ENCODE measurements at places on chromosomes 12 and 14. TPM values are rescaled to one million over a fixed set of nuclear protein-coding genes. Genes with fewer than 3 reads are reported as not detected.
A peak's percentile ranks its signal among the peaks of the same experiment; 100 is the strongest.

Gene BCL2L14
- not detected for total RNA-seq

Gene ANO4
- 0.33 TPM for total RNA-seq

GRCh38 chr12:6201213-6201608 is 1.0 kb downstream of the CD9 start:
- DNase-seq = no peak

DNA sequence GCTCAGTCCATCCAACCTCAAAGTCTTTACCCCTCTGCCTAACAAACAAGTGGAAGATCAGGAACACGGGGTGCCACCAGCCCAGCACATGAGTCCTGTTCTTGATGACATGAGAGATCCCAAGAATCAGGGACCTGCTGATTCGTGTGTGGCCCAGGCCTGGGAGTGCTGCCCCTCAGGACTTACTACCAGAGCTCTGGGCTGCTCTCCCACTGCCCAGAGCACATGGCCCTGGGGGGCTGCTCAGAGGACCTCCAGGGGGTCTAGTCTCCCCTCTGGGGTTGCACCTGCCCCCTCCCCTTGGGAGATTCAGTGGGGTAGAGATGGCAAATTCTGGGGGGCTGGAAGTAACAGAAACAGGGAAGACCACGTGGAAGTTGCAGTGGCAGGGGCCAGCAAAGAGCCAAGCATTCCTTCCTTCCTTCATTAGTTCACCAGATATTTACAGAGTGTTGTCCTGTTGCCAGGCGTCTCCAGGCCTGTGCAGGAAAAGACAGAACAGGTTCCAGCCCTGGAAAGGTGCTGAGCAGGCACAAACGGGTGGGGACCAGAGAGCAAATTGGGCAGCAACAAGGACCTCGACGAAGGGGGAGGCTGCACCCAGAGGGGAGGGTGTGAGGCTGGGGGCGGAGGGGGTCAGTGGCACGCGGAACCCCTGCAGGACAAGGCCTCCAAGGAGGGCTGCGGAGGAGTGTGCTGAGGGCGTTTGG is 45.1 kb upstream of the MEG3 start:
- DNase-seq = peak; percentile 52

DNA sequence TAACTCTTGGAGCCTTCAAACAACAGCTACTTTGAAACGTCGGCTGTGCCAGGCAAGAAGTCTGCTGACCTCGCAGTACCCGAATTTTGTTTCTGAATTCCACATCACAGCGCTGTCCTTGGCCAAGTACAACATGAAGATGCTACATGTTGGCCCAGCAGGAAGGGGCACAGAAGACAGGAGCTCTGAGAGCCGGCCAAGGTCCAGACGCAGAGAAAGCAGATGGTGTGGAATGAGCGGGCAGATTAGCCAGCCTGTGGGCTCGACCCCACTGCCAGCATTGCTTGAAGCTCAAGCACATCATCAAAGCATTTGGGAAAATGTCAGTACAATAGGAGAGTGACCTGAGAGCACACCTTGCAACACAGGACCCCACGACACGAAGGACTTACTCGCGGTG is 64.5 kb downstream of the FZD10 start:
- DNase-seq = no peak

Gene CBLN3
- total RNA-seq = 3.5 TPM

DNA sequence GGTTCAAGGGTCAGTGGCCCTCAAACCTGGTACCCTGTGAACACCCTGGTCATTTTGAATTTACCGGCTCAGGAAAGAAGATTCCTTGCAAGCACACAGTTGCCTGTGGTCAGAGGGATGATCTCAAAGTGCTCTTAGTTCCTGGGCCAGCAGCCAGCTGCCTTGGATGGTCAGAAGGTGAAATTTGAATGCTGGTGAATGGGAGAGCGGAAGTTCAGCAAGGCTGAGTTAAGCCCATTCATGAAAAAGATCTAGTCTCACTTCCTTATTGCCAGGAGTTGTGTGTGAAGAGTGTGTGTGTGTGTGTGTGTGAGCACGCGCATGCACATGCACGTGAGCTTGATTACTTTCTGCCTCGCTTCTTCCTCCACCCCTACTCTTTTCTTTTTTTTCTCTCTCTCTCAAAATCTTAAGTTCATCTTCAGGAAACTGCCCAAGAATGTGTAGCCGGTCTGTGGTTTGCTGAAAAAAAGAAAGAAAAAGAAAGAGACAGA is 155.5 kb upstream of the CCND2 start:
- DNase-seq = peak; percentile 81

Gene TDG
- total RNA-seq = 17.6 TPM

DNA sequence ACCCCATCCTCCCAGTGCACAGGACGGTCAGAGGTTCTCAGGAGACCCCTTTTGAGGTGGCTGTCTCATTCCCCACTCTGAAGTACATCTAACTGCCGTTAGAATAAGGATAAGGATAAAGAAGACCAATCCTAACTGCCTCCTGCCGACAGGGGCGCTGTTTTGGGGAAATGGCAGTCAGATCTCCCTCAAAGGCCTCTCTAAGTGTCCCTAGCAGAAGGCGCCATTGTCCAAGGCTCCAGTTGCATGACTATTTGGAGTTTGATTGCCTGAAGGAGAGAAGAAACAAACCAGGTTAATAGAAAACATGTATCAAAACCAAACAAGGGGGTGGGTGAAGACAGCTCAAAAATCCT is 29.1 kb upstream of the KLRB1 start:
- DNase-seq = no peak

- DNase-seq = no peak
These were observed 36.6 kb downstream of the TC2N start for GRCh38 chr14:91830777-91831176.

DNA sequence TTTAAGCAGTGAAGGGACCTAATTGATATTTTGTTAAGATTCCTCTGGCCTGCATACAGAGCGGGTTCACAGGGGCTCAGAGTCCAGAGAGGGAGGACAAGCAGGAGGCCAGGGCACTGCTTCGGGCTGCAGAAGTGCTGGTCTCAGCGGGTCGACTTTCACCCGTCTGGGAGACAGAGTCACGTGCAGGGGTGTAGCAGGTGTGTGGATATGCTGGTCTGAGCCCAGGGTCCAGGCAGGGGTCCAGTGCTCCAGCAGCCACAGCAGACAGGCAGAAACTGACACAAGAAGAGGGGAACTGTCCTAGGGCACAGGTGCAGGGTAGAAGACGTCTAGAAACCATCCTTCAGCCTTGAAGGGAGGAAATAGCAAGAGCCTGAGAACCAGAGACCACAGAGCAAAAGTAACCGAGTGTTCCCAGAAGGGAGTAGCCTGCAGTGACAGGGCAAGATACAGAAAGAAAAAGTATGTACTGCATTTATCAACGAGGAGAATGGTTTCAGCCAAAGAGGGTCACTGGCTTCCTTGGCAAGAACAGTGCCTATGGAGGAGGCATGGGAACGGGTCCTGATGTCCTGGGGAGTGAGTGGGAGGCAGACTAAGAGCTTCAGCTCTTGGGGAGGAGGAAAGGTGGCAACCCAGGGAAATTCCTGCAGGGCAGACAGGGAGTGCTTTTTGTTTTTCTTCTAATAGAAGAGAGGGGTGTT is 28.7 kb downstream of the FBXO21 start:
- no peak for DNase-seq

DNA sequence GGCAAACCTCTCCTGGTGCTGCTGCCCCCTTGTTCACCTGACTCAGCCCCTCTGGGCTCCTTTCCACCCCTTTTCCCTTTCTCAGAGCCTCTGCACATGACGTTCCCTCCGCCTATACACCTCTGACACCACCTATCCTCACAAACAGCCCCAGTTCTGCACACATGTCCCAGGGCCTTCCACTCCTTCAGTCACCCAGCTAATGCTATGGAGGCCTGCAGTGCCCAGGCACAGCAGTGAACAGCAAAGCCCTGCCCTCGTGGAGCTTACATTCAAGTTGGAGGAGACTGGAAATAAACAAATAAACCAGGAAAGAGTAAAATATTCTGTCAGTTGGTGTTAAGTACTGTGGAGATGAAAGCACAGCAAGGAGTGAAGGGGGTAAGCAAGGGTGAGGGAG is 38.5 kb upstream of the MDM1 start:
- no peak for DNase-seq

GRCh38 chr12:3897371-3897971 is 24.3 kb upstream of the PARP11 start:
- no peak for DNase-seq

GRCh38 chr14:34843011-34843554 is 32.1 kb downstream of the BAZ1A start:
- DNase-seq = no peak

DNA sequence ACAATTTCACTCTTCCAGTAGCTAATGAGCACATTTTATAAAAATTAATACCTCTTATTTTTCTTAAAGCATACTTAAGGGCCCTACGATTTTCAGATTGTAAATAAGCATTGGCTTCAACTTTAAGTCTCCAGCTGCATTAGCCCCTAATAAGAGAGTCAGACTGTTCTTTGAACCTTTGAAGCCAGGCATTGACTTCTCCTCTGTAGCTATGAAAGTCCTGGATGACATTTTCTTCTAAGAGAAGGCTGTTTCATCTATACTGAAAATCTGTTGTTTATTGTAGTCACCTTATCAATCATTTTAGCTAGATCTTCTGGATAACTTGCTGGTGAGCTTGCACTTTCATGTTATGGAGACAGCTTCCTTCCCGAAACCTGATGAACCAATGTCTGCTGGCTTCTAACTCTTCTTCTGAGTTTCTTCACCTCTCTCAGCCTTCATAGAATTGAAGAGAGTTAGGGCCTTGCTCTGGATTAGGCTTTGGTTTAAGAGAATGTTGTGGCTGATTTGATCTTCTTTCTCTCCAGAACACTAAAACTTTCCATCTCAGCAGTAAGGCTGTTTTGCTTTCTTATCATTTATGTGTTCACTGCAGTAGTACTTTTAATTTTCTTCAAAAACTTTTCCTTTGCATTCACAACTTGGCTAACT is 377.1 kb upstream of the RGS6 start:
- DNase-seq = no peak

Measured in posterior vena cava (tissue), 2 donors.